ENCODE measurements at places on chromosomes 13 and 19.
A peak's percentile ranks its signal among the peaks of the same experiment; 100 is the strongest.

DNA sequence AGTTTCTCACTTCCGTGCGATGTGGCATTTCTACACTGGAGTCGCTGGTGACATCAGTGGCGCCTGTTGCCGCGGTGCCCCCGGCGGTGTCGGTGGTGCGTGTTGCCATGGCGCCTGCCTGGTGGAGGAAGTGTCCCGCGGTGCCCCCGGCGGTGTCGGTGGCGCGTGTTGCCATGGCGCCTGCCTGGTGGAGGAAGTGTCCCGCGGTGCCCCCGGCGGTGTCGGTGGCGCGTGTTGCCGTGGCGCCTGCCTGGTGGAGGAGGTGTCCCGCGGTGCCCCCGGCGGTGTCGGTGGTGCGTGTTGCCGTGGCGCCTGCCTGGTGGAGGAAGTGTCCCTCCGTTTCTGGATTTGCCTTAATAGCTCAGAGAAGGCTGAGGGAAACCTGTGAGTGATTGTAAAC is 127.6 kb downstream of the KDM4B start:
- DNase-seq: no peak

DNA sequence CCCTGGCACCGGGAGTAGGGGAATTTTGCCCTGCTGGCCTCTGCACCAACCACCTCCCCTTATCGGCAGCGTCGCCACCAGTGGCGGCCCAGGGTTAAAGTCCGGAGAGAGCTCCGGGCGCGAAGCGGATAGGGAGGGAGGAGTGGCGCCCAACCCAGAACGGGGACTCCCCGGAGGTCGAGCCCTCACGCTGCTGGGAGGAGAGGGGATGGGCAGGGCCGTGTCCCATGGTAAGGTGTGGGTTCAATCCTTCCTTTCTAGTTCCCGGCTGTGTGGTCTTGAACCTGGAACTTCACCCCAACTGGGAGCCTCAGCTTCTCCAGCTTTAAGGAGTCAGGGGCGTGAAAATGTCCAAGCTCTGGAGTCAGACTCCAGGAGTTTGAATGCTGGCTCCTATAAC is 23.3 kb upstream of the BCL3 start:
- DNase-seq: no peak

- no peak for DNase-seq
These were observed 45.2 kb downstream of the GARRE1 start for GRCh38 chr19:34299576-34299975.

DNA sequence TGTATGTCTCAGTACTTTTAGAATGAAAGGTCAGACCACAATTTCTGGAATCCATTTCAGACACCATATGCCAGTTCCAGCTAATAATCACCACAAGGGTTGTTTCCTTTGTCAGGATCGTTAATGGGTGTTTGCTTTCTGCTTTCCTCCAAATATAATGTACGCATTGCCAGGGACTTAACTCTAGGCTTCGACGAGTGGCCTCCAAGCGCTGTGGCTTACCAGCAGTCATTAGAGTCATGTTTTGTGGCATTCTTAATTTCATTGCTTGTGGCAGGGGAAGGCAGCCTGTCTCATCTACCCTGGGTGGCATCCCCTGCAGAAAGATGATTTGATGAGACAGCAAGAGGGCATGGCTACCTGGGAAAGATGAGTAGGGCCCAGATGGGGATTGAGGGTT is 22.5 kb downstream of the SAFB start:
- DNase-seq: no peak

DNA sequence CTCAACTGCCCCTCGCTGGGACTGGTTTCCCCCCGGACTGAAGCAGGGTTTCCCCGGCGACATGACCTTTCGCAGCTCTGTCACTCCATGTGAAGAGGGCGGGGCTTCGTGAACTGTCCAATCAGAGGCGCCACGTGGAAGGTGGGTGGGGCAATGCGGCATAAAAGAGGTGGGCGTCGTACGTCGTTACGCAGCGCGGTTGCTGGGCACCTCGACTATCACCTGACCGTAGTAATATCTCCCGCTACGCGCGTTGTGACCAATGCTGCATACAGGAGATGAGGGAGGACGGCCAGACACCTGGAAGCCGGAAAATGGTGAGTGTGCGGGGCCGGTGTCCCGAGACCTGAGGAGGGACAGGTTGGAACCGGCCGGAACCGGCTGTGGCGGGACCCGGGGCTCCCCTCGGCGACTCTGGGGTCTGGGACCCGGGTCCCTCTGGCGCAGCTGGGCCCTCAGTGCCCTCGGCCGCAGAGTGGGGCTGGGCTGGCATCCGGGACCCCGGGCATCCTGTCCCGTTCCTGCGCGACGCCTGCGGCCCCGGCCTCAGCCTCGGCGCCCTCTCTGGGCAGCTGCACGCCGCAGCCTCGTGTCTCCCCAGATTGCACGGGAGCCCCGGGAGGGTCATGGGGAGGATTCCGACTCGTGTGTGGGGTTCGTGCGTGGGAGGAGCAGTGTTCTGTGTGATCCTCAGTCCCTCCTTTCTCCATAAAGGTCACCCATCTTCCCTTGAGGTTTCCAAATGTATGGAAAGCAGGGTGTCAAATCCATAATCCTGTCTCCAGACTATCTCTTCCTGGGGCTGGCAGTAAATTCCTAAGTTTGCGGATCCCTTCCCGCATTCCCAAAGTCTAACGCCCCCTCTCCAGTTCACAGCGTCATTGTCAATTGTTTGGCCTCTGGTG is 32.2 kb downstream of the ZNF136 start:
- DNase-seq: no peak

- DNase-seq: no peak
These were observed 79.9 kb upstream of the GSX1 start for GRCh38 chr13:27712421-27712820.

DNA sequence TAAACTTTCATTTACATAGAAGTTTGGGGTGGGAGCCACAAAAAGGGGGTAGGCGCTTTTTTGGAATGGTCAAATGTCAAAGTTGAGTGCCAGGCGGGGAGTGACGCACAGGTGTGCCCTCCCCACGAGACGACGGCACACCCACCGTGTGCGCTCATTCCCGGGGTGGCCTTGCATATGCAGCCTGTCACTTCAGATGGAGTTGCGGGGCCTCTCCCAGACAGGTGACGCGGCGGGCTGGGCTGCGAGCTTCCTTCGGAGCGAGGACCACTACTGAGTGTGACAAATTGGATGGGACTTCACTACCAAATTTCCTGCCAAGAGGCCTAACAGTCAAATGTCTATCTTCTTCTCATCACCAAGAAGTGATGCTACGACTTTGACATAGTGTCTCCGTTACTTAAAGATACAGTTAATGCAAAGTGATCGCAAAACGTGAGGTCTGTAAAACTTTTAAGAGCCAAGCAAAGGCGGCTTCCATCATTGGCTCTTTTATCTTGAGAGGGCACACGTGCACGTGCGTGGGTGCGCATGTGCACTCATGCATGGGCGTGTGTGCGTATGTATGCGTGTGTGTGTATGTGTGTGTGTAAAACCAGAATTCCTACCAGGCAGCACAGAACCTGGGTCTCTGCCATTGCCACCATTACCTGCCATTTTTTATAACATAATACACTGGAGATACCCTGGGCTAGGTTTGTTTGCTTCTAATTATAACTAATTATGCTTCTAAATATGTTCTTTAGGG is 43.1 kb downstream of the TSHZ3 start:
- DNase-seq: no peak

GRCh38 chr19:54426291-54426931 is 11.1 kb downstream of the TTYH1 start:
- no peak for DNase-seq

DNA sequence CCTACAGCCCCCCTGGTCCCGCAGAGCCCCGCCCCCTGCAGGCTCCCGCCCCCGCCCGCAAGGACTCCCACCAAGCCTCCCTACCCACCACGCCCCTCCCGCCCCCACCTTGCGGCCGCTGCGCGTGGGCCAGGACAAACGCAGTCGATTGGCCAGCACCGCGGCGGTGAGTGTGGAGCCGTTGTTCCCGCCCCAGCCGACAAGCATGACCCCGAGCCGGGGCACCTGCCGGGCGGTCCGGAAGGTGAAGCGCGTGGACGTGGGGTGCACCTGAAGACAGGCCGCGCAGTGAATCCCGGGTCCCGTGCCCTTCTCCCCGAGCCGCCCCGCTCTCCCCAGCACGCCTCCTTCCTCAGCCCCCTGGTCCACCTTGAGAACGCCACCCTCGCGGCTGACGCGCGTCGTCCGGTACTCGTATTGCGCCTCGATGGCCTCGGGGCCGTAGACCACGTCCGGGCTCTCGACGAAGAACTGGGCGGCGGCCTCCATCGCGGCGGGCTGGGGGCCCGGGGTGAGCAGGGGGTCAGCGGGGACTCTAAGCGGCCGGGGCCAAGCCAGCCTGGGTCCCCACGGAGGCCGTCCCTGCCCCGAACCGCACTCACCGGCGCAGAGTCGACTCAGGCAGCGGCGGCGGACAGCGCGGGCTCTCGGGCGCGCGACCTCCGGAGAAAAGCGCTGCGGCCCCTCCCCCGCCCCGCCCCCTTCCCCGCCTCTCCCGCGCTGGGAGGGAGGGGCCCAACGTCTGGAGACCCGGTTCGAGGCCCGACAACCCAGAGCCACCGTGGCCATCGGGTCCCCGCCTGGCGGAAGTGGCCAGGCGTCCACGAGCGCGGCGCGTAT is at the start of gene ISYNA1:
TSS of gene ISYNA1 (minus strand) at position 643 of the 840 bp plus-strand sequence. CDS start at position 489, 154 bp downstream.
- no peak for DNase-seq

GRCh38 chr13:38262211-38262610 is 87.4 kb upstream of the UFM1 start:
- no peak for DNase-seq

DNA sequence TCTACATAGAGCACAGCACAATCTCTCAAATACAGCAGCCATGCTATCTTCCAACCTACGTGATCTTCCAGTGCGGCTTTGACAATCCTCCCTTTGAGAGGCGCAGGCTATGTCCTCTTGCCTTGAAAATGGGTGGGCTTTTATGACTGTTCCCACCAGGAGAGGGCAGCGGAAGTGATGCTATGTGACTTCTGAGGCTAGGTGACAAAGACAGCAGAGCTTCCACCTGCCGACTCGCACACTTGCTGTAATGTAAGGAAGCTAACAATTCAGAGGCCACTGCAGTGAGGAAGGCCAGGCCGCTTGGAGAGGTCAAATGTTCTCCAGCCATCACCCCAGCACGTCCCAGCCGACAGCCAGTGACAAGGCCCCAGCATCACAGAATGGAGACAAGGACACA is 65.8 kb downstream of the MRPL57 start:
- DNase-seq: no peak

DNA sequence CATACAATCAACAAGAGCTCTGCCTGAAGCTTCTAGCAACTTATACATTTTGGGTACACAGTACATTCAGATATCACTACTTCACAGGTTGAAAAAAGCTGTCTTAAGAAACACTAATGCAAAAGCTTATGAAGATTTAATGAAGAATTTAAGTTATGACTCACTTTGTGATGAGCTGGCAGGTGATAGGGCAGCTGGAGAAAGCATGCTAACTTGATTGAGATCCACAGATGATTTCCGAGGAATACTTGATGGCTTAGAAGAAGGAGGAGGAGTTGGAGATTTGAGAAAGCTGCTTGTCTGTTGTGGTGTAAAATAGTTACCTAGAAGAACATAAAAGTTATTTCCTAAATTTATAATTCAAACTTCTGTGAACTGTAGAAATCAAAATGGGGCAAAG is 23.3 kb downstream of the EXOSC8 start:
- DNase-seq: peak; percentile 21

All from M059J (cell line).